LoVo (cell line): ENCODE measurements at places on chromosomes 5 and 9.
A peak's percentile ranks its signal among the peaks of the same experiment; 100 is the strongest.

- DNase-seq: no peak
These were observed 304.3 kb downstream of the ARHGAP26 start for GRCh38 chr5:143074414-143074996.

DNA sequence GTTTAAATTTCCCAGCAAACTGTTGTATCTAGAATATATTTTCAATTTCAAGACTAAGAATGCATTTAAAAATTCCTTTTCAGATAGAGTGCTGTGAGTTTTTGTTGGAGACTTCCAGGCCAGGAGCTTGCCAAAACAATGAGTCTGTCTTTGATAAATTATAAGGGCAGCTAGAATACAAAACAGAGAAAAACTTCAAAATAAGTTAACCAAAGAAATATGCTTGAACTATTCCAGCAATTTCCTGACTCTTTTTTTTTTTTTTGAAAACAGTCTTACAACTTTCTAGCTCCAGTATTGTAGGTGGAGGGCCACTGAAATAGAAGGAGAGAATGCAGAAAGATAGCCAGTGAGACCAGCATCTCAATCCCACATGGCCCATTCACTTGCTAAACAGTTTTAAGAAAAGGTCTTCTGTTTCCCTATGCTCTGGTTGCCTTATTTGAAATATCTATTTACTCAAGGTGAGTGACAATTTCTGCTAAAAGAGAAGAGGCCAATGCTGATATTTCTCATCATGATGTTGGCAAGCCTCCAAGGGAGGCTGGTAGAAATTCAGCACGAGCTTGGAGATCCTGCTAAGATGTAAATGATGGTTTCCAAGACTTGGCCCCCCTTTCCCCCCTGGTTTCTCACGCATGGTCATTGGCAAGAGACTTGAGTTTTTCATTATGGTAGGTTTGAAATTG lies 103.2 kb downstream of the USP20 start:
- no peak for DNase-seq

DNA sequence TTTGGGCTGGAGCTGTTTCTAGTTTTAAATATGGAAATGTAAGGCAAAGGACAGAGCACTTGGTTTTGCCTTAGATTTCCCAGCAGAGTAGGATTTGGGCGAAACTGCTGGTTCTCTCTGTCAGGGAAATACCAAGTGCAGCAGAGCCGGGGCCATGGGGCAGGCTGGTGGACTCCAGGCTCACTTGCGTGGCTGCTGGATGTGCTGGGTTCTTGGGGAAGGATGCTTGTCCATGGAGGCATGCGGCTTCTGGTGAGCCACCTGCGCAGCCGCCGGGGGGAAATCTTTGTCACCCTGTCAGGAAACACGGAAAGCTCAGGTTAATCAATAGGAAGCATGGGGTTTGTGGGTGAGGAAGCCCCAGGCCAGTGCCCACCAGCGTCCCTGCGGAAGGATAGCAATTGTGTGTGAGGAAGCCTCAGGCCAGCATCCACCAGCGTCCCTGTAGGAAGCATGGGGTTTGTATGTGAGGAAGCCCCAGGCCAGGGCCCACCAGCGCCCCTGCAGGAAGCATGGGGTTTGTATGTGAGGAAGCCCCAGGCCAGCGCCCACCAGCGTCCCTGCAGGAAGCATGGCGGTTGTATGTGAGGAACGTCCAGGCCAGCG lies 80.1 kb downstream of the DAP start:
- no peak for DNase-seq

DNA sequence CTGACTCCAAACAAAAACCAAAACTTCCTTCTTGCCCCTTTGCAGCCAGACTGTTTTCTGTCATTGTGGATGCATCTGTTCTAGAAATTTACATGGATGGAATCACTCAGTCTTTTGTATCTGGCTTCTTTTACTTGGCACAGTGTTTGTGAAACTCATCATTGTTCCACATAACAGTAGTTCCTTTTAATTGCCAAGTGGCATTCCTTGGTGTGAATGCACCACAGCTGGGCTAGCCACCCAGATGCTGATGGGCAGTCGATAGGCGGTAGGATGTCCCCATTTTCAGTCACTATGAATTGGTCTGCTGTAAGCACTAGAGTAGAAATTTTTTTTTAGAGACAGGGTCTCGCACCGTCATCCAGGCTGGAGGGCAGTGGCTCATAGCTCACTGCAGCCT lies 6.3 kb upstream of the CLPTM1L start:
- DNase-seq: no peak

GRCh38 chr5:82422751-82423181 lies 144.6 kb upstream of the RPS23 start:
- no peak for DNase-seq

DNA sequence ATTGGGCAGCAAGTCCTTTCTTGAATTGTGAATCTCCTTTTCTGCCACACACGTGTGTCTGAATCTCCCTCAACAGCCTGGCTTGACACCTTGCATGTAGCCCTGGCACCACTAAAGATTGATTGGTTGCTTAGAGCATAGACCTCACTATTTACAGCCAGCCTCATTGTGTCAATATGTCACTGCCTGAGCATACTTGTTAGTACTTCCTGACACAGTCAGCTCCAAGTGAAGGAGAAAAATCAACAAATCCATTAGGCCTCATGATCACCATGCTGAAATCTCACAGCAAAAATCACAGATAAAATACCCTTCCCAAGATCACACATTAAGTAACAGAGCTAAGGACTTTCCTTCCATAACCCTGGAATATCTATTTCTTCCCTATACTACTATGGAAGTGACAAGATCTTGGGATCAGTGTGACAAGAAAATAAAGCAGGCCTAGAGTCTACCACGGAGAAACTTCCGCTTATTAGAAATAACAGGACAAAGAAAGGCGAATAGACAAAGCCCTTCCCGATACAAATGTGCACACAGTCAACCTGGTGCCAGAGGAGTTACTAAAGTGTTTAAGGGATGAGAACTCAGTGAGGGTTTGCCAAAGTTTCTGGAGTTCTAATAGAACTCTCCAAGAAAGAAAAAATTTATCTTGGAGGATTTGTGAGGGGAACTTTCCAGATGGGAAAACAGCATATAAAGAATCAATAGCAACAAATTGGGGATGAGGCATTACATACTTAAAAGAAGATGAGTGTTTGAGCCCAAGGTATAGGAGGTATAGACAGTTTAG lies 5.6 kb upstream of the ARL15 start:
- DNase-seq: no peak

GRCh38 chr5:9042241-9042640 lies 503.6 kb downstream of the SEMA5A start:
- no peak for DNase-seq

GRCh38 chr9:98101416-98101815 lies 17.6 kb downstream of the TRIM14 start:
- DNase-seq: no peak

DNA sequence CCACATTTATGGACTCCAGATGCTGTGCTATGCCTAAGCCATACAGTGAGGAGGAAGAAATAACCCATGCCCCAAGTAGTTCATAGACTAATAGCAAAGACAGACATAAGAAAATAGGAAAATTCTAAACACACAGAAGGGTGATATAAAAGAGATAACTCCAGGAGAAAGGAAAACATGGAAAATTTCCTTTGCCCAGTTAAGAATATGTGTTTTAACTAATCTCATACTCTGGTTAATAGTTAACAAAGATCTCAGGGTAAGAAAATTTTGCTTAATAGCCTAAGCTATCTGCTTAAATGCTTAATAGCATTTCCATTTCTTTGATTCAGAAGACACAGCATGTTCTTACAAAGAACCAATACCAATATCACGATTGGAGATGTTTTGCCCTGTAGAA lies 358.0 kb downstream of the MSX2 start:
- DNase-seq: no peak

- DNase-seq: no peak
These were observed 175.8 kb upstream of the FSTL4 start for GRCh38 chr5:133788121-133788520.

DNA sequence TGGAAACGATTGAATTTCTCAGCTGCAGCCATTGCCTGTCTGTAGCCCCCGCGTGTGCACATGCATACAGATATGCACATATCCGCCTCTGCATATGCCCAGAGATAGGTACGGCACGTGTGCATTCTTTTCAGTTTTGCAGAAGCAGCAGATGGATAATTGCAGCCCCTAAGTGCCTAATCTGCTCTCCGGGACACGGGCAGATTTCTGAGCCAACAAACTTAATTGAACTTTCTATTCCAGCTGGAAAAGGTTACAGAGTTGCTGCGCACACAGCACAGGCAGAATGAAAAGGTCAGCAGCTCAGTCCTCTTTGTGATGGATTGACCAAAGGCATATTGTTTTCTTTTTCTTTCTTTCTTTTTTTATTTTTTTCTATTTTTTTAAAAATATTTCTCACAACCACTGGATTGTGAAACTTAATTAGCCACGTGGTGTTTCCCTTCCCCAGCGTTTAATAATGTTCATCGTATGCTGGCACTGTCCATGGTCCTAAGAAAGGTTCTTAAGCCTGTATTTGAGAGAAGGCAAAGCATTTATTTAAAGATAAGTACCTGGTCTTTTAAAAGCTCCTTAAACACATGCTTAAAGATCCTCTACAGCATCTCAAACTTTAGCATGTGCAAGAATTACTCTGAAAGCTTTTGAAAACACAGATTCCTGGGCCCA lies 270.2 kb upstream of the BRINP1 start:
- no peak for DNase-seq

GRCh38 chr5:37005946-37006540 lies 129.5 kb downstream of the NIPBL start:
- DNase-seq: no peak

DNA sequence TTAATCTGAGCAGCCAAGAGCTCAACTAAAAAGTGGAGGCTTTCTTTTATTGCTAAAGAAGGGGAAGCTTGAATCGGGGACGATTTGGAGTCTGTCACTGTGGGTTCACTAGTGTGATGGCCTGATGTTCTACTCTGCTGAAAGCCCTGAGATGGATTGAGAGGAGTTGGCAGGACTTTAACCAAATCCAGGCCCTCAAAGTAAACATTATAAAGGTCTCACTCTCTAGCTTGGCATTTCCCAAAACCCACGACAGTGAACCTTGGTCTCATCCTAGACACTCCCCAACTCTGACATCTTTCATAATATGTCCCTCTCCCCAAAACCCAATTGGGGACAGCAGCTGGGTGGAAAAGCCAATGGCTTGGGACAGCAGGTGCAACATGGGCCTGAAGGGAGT lies 32.7 kb downstream of the TMOD1 start:
- no peak for DNase-seq

DNA sequence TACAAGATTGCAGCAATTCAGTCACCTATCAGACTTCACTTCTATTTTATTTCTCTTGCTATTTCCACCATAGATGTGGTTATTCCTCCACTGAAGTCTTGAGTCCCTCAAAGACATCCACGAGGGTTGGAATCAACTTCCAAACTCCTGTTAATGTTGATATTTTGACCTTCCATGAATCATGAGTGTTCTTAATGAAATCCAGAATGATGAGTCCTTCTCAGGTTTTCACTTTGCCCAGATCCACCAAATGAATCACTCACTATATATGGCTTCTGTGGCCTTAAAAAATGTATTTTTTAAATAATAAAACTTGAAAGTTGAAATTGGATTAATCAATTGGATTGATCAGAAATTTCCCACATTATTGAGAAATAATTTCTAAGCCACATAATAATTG lies 1821.0 kb downstream of the EFNA5 start:
- no peak for DNase-seq

DNA sequence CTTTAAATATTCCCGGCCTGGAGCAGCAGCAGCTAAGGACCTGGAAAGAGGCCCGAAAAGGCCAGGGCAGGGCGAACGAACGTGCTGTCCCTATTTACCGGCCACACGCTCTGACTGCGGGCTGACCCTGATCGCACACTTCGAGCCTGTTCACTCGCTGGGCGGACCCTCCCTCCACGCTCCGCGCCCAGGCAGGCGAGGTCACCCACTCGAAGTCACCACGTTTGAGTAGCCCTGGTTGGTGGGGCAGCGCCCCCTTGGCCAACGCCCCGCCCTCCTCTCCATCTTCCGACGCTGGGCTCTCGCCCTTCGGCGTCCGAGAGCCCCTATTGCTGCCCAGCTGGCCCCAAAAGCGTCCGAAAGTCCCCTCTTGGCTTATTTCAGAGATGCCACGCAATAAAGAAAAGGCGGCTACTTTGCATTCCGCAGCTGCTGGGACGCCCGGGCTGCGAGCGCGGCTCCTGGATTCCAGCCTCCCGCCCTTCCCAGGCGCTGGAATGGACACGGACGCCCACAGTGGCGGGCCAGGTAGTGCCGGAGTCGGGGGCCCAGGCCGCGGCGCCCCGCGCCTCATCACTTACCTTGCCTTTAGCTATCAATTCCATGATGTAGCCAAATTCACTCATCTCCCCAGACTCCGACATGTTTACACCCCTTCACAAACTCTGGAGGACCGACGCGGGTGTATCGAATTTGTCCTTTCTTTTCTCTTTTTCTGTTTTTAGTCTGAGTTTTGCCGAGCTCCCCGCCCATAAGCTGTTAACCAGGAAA lies 9.9 kb upstream of the TRIM36 start:
- peak; percentile 21 for DNase-seq

DNA sequence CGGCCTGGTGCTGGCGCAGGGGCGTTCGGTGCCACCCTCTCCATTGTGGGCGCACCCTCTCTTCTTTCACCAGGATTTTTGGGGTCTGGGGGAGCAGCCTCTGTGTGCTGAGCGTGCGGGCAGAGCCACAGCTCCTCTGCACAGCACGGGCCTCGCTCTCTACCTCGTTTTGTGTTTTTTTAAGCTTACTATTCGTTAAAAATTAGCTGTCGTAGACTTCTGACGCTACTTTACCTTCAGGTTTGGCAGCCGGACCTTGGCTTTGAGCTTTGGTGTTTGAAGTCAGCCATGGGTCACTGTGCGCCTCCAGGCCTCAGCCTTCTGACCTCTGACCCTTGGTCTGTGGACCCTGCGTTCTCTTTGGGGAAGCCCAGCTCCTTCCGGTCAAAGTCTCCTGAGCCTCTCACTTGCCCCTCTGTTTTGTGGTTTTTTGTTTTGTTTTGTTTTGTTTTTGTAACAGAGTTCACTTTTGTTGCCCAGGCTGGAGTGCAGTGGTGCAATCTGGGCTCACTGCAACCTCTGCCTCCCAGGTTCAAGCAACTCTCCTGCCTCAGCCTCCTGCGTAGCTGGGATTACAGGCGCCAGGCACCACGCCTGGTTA lies 88.2 kb upstream of the CACNA1B start:
- no peak for DNase-seq

DNA sequence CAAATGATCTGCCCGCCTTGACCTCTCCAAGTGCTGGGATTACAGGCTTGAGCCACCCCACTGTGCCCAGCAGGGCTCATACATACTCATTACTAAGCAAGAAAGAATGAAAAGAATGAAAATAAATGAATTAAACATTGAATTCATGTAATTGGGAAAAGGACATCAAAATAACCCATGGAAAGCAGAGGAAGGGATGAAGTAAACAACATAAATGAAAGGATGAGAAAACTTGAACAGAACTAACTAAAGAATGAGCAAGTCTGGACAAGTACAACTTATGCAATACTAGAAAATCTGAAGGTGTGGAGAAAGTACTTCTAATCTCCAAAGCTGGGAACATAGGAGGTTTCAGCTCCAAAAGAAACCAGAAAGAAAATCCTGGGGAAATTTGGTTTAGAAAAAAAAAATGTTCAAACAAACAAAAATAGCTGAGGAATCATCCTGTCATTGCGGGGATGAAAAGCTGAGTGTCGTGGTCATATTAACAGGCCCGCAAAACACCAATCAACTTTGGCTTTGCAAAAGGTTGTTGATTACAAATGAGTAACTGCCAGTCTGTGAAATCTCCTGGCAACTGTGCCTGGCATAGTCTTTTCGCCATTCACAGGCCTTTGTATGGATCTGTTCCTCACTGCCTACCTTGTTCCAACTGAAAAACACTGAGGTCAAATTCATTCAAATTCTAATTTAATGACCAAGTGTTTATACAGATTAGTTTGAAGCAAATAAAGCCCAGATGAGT lies 2.3 kb upstream of the AK3 start:
- DNase-seq: peak; percentile 11
